ENCODE measurements at places on chromosomes 12 and 14.
A peak's percentile ranks its signal among the peaks of the same experiment; 100 is the strongest.

DNA sequence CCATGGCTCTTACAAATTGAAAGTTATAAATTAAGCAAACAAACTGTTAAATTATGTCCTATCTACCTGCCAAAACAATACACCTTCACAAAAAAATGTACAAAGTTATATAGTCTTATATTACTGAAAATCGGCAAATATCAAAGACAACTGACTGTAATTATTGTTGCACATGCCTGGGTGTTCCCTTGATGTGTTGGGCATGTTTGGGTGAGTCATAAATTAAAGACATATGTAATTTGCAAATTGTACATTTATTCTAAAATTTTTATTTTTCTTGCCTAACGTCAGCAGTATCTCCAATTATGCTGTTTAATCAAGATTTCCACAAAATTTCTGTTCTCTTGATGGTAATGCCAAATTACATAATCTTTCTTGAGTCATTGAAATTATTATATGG is 22.0 kb upstream of the SEL1L start:
- no peak for DNase-seq

DNA sequence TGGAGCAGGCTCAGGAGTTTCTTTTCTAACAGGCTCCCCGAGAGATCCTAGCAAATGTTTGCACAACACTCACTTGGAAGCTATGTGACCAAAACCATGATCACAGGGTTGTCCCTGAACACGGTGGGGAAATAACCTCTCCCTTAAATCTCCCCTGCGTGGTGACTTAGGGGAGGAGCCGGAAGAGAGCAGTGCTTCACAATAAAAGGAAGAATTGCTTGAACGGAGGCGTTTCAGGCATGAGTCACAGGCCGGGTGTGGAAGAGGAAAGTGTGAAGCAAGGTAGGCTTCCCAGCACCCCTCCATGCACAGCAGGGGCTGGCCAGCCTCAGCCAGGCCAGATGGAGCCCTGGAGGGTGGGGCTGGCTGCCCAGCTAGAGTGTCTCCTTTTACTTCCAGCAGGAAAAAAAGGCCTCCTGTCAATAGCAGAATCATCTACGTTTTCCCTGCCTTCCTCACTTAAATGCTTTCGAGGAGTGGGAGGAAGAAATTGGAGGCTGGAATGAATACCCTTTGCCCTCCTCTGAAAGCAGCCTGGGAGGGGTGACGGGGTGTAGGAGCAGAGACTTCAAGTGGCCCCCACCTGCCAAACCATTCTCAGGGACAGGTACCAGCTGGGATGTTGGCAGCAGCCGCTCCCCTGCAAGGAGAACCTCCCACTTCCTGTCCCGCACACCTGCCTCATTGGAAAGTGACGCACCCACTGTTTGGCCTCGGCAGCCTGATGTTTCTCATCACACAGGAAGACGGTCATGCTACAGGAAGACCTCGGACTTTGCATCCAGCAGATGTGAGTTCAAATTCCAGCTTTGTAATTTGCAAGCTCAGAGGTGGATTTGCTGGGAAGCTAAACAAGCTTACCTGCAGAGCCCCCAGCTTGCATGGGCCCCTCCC is 30.1 kb upstream of the PPP2R5C start:
- peak; percentile 53 for DNase-seq

DNA sequence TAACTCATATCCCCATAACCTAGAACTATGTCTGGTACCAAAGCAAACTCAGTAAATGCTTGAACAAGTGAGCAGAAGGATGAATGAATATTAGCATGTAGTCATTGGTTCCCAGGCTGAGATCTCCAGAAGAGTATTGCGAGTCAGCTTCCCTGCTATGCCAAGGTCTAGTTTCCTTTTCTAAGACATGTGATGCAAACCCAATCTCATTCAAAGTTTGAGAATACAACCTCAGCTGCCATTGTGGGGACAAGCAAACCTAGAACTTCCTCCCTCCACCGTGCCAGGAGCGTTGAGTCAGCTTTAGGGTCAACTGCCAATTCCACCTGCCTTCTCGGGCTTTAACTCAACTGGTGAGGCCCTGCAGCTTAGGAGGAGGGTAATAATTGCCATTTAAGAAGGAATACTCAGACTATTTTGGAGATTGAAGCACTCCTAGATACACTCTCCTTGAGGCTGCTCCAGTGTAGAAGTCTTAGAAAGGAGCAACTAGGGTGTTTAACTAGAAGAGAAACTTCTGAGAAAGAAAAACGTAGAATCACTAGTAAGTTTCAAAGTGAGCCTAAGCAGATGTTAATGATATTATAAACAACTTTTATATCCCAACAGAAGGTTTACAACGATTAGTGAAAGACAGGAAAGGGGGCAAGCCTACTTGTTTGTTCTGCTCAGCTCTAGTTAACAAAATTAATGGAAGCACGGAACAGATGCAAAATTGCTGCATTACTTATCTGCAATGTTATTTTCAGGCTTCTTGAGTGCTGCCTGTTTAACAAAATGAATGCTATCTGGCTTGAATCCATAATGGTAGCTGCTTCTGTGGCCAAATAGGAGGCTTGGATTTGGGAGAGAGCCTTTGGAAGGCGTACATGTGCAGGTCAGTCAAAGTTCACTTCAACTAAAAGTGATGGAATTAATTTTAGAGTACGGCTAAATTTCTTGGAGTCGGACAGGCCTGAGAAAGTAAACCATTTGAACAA is 96.9 kb downstream of the HELB start:
- DNase-seq, result no peak

- no peak for DNase-seq
Measured at GRCh38 chr12:57086493-57087009, 2.4 kb upstream of the NAB2 start.

DNA sequence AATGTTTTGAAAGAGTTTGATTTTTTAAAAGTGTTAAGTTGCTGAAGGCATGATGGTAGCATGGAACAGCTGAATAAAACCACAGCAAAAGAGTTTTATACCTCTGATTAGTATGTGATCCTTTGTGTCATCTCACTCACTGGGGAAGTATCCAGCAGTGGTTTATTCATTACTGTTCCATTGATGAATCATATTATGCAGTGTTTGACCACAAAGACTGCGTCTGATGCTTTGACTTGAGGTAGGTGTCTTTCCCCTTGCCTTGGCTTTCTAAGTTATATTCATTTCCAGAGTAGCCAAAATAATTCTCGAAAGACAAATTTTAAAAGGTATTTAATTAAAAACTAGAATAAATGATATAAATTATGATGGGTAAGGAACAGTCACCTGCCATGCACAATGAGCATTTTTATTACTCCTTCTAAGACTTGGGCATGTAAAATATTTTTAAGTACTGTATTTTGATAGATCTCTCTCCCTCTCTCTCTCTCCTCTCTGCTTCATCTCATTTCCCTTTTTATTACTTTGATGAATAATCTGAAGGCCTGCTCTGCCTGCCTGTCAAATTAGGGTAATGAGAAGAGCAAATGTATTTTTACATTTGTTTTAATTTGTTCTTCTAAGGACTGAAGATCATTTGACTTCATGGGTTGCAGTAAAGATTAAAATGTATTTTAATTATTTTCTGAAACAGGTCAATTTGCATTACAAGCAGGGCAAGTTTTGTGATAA is 164.9 kb downstream of the NAV3 start:
- no peak for DNase-seq

GRCh38 chr12:129665414-129665813 is 238.4 kb downstream of the TMEM132D start:
- no peak for DNase-seq

GRCh38 chr12:26172946-26173552 is 22.3 kb upstream of the SSPN start:
- no peak for DNase-seq

DNA sequence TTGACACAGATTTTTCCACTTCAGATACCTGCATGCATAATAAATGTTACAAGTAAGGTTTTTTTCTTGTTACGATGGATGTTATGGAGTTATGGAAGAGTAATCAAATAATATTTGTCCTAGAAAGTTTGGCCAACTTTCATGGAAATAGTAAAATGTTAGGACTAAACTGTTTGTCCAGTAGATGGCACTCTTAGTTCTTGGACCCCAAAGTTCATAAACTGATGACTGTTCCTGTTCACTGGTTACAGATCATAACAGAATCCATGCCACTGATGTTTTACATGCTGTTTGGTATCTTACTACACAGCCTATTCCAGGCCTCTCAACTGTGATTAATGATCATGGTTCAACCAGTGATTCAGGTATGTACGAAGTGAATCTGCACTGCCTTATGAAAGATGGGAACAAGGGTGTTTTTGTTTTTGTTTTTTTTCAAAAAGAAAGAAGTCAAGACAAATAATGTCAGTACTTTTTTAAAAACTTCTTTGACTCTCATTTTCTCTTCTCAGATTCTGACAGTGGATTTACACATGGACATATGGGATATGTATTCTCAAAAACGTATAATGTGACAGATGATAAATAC is 48.8 kb upstream of the SLCO1C1 start:
- peak; percentile 38 for DNase-seq

GRCh38 chr12:121182222-121182893 is 27.6 kb upstream of the P2RX4 start:
- DNase-seq, result no peak

- DNase-seq, result no peak
Measured at GRCh38 chr14:104549536-104550339, 29.8 kb upstream of the C14orf180 start.

DNA sequence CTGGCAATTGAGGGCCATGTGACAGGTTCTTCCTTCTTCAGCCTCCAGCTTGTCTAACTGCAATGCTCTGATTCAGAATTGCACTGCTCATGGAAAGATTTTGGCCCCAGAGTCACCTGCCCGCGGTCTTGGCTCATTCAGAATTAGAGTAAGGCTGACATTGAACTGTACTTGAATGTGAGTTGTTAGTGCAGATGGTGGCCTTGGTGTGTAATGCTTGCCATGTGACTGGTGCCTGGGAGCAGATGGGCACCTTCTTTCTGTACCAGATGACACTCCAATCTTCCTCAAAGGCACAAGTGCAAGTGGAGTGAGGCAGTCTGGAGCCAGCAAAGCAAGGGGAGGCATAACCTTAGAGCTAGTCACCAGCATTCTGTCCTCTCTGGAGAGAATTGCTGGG is 36.5 kb upstream of the ANO4 start:
- peak; percentile 86 for DNase-seq

DNA sequence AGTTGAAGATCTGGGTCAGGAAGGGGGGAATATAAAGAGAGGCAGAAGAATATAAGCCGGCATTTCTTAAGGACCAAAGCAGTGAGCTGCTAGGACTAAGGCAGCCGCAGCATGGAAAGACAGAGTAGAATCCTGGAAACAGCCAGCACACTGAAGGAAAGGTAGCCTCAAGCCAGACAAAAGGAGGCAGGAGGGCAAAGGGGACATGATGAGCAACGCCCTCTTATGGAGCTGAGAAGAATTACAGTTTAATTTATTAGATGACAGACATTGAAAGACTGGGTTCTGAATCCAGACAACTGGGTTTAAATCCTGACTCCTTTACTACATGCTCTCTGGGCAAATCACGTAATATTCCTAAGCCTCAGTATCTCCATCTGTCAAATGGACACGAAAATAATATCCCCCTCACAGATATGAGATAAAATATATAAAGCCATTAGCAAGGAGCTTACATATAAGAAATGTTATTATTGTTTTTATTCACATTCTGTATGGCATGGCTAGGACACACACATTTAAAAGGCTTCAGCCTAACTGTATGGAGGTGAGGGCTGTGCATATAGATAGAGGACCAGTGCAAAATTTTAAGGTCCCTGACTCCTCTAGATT is 8.1 kb upstream of the PCED1B start:
- DNase-seq, result no peak

DNA sequence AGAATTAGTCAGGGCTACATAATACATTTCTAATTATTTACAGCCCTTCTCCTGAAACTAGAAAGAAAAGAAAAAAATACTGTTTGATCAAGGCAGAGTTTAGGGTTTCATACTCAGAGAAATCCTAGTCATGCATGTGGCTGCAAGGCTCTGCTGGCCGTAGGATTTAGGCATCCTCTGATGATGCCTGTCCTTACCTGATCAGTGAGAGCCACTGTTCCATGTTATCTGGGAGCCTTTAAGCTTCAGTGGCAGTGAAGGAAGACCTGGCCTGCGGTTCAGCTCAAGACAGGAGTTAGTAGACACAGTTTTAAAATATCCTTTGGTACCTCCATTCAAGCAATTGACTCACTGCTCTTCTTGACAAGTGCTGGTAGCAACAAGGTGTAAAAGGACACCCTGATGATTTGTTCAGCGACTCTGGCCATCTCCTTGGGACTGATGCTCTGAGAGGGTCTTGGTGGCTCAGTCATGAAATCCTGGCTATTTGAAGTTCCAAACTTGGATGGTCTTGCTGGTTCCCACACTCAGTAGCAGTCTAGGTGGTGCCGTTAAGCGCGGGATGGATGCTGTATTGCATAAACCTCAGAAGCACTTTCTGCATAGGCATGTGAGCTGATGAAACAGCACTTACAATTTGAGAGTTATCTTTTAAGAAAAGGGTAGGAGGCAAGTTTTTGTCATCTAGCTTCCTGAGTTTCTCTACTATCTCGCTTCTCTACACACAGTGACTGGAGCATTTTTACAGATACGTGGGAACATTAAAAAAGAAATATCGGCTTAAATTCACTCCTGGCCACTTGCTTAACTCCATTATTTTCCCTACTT is 162.0 kb downstream of the SAMD4A start:
- no peak for DNase-seq

GRCh38 chr12:121809712-121810116 is 5.9 kb downstream of the SETD1B start:
- DNase-seq, result no peak

DNA sequence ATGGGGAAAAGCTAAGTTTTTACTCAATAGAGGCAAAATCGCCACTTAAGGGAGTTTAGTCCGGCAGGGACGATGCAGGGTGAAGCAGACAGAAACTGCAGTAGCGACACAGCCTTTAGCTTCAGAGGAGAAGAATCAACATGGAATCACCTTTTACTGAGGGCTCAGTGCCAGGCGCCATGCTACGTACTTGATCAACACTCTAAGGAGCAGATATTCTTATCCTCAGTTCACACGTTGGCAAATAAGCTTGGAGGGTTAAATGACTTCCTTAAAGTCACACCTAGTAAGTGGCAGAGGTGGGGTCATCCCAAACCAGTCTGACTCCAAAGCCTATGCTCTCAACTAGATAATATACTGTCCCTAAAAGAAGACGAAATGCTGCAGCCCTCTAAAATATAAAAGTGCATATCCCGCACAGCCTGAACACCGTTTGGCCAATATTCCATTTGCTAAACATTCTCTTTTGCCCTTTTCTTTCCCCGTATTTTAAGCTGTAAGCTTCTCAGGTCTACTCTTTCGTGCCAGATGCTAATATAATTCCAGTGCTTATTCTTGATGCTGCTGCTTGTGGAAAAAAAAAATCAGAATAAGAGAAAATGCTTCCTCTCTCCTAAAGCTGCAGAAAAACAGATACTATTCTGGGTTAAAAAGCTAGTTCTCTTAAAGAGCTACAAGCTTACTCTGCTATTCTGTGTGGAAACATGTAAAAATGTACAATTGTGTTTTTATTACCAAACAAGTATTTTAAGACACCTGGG is 10.9 kb downstream of the CCDC92 start:
- DNase-seq, result no peak

DNA sequence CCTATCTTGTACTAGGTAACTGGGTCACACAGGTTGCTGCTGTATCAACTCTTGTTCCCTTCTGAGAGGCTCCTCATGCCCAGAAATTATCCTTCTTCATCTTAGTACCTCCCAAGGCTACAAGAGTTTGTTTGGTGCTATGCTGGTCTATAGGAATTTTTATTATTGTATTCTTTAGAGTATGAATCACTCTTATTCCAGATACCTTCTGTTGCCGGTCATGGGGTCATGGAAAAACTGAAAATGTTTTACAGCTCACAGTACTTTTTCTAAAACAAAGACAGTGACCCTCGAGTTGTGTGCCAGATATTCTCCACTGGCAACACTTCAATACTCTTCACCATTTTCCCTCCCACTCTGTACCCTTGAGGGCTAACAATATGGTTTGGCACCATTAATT is 1598.0 kb upstream of the TMEM132C start:
- DNase-seq, result no peak

GRCh38 chr12:58502226-58502625 is 418.1 kb downstream of the LRIG3 start:
- DNase-seq, result peak; percentile 72

Measured in NCI-H524 (cell line).